GM03348 (cell line): ENCODE measurements at places on chromosomes 3 and 15.

GRCh38 chr3:67790043-67790442, 135.6 kb upstream of the SUCLG2 start:
- DNase-seq: peak; percentile 68

GRCh38 chr3:64491843-64492242, 196.0 kb downstream of the ADAMTS9 start:
- no peak for DNase-seq

- no peak for DNase-seq
Measured at GRCh38 chr3:161031134-161031533, 74.0 kb downstream of the B3GALNT1 start.

GRCh38 chr3:105228696-105229095, 138.0 kb upstream of the ALCAM start:
- no peak for DNase-seq

- no peak for DNase-seq
Measured at GRCh38 chr3:152857082-152857481, 22.2 kb downstream of the P2RY1 start.

- DNase-seq: no peak
Measured at GRCh38 chr3:163368168-163368567, 1710.1 kb downstream of the SI start.

GRCh38 chr3:186173224-186173815, 64.4 kb upstream of the ETV5 start:
- no peak for DNase-seq

DNA sequence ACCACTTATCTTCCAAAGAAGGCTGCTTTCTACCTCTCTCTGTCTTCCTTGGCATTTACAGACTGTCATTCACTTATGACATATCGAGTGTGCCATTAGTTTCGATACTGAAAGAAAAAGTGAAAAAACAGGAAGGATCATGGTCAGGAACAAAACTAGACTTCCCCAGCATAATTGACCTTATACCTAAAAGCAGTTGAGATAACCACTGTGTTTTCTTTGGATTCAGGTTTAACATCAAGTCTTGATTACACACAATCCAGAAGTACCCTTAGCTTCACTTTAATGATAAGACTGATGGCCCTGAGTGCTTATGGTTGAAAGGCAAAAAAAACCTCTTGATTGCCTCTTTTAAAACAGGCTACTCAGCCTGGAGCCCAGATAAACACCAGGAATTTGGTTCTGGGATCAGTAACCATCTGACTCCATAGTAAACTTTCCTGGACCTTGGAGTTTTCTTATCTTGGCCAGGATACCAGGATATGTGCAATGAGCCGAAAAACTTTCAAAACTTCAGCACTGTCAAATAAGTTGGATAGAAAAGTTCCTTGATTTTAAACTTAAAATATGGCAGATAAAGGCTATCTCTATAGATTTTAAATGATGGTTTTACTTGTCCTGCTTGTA, 5.0 kb upstream of the UACA start:
- DNase-seq: no peak

- no peak for DNase-seq
Measured at GRCh38 chr3:102664126-102664525, 229.3 kb downstream of the ZPLD1 start.

- DNase-seq: no peak
Measured at GRCh38 chr15:58077427-58077826, 11.9 kb upstream of the ALDH1A2 start.

DNA sequence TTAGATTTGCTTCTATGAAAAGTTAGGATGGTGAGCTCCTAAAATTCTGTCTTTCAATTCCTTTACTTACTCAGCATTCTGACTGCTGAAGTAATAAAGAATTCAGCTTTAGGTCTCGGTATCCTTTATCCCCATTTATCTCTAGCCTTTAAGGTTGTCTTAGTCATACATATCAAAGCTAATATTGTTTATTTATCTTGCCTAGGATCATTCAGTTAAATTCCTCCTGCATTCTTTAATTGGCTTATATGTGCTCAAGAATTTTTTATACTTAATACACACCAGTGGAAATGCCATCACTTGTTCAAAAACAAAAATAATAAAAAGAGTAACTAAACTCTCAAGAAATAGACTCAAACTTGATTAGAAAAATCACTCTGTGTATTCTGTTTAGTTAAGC, 507.0 kb downstream of the ZPLD1 start:
- no peak for DNase-seq

- DNase-seq: no peak
Measured at GRCh38 chr3:59935025-59935424, 885.2 kb upstream of the CFAP20DC start.

GRCh38 chr15:47383801-47384200, 333.5 kb upstream of the SEMA6D start:
- DNase-seq: no peak

DNA sequence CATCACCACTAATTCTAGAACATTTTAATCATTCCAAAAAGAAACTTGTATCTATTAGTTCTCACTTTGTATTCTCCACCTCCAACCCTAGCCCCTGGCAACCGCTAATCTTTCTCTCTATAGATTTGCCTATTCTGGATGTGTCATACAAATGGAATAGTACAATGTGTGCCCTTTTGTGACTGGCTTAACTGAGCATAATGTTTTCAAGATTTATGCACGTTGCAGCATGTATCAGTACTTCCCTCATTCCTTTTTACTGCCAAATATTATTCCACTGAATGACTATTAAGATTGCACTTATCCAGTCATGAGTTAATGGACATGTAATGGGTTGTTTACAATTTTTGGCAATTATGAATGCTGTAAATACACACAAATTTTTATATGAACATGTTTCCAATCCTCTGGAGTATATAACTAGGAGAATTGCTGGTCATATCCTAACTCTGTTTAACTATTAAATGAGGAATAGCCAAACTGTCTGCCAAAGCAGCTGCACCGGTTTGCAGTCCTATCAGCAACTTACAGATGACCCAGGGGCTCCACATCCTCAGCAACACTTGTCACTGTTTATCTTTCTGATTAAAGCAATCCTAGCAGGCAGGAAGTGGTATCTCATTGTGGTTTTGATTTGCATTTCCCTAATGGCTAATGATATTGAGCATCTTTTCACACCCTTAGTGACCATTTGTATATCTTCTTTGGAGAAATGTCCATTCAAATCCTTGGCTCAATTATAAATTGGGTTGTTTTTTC, 42.9 kb downstream of the DCUN1D1 start:
- DNase-seq: no peak

DNA sequence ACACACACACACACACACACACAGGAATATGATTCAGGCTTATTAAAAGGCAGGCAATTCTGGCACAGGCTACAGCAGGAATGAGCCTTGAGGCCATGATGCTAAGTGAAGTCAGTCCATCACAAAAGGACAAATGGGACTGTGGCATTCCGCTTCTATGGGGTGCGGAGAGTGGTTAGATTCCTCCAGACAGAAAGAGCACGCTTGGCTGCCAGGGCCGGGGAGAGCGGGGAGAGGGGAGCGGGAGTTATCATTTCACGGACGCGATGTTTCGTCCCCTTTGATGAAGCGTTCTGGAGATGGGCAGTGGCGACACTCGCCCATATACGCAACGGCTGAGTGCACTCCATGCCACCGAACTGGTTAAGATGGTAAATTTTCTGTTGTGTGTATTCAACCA, 58.5 kb upstream of the FAM174B start:
- peak; percentile 50 for DNase-seq
